Heart left ventricle (tissue), 16 donors: ENCODE measurements at places on chromosomes 16 and 17.

DNA sequence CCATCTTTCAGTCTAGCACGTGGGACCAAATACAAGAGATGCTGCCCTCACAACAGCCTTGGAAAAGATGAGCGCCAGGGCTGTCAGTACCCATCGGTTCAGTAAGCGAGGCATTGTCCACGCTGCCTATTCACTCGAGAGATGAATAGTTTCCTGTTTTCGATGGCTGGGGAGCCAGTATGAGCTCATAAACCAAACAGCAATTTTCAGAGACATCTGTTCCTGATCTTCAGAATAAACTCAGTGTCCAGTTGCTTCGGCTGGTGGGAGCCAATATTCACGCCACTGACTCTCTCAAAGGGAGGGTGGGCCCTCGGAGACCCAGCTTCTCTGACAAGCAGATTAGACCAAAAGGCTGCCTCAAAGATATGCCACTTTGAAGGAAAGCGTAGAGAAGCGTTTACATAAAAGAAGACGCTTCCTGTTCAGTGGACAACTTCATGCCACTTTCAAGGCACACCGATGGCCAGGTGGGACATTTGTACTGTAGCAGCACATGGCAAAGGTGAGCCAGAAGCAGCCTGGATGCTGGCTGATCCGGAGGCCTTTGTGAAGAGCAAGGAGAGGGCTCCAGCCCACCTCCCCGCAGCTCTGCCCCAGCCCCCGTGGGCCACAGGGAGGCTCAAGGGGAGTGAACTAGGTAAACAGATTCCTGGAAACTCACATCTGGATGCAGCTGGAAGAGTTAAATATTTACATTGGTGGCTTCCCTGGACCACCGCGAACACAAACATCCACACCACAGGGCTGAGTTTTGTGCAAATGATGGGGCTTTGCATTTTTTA lies 6.0 kb downstream of the TIMM22 start:
- peak overlapping the region; percentile 86 for H3K27ac ChIP-seq
- H3K4me3 ChIP-seq: no peak overlapping the region
- peaks cover 77% of the 10 kb centered on the region for H3K4me1 ChIP-seq

DNA sequence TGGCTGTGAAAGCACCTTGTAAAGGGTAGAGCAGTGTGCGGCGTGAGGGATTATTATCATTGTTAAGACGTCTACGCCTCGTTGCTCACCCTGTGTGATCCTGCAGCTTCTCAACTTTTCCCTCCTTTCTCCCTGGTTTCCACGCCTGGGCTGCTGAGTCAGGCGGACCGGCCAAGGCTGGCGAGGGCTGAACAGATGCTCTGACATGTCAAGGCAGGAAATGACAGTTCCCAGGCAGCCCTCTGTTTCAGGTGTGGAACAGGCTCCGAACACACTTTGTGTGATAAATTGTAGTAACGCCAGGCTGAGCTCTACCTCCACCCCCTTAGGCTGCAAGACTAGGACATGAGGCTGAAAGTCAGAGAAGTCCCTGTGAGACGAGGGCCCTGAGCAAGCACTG lies 46.0 kb upstream of the TBX2 start:
- H3K27me3 ChIP-seq: no peaks in the 10 kb centered on the region
- H3K27ac ChIP-seq: no peak overlapping the region

GRCh38 chr17:81519284-81520020 lies 6.9 kb upstream of the ACTG1 start:
- H3K27me3 ChIP-seq: peaks cover 5% of the 10 kb centered on the region
- DNase-seq: peak; percentile 75
- H3K4me1 ChIP-seq: peaks cover 43% of the 10 kb centered on the region
- peak overlapping the region; percentile 55 for H3K27ac ChIP-seq
- H3K36me3 ChIP-seq: no peaks in the 10 kb centered on the region

- H3K4me1 ChIP-seq: peaks cover 84% of the 10 kb centered on the region
- H3K4me3 ChIP-seq: no peak overlapping the region
- H3K36me3 ChIP-seq: no peaks in the 10 kb centered on the region
- DNase-seq: no peak
- H3K27me3 ChIP-seq: no peaks in the 10 kb centered on the region
- peak overlapping the region; percentile 95 for H3K27ac ChIP-seq
Measured at GRCh38 chr17:77376795-77377709, 236.3 kb downstream of the SEC14L1 start.

- no peak overlapping the region for H3K27ac ChIP-seq
- no peaks in the 10 kb centered on the region for H3K27me3 ChIP-seq
- H3K36me3 ChIP-seq: no peaks in the 10 kb centered on the region
- DNase-seq: no peak
- H3K4me1 ChIP-seq: peaks cover 49% of the 10 kb centered on the region
- H3K4me3 ChIP-seq: no peak overlapping the region
Measured at GRCh38 chr16:75058806-75059205, 57.8 kb downstream of the LDHD start.

GRCh38 chr17:55086635-55087058 lies 118.1 kb downstream of the STXBP4 start:
- H3K27me3 ChIP-seq: no peaks in the 10 kb centered on the region
- no peak overlapping the region for H3K27ac ChIP-seq
- peaks cover 9% of the 10 kb centered on the region for H3K36me3 ChIP-seq
- H3K4me3 ChIP-seq: no peak overlapping the region
- DNase-seq: no peak

DNA sequence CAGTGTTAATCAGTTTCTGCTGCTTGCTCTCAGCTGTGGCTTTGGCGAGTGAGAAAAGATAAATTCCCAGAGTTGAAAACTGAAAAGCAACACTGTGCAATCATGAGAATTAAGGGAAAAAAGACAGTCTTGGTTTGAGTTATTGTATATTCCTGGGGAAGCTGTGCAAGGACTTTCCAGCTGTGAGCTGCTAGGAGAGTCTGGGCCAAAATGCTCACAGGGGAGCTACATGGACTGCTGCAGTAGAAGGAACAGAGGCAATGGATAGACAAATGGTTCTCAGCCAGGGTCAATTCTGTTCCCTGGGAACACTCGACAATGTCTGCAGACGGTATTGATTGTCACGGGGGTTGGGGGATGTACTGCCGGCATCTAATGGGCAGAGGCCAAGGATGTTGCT lies 102.0 kb upstream of the ADAMTS18 start:
- DNase-seq: no peak
- H3K27me3 ChIP-seq: no peaks in the 10 kb centered on the region
- no peaks in the 10 kb centered on the region for H3K36me3 ChIP-seq
- no peaks in the 10 kb centered on the region for H3K4me1 ChIP-seq
- H3K4me3 ChIP-seq: no peak overlapping the region

DNA sequence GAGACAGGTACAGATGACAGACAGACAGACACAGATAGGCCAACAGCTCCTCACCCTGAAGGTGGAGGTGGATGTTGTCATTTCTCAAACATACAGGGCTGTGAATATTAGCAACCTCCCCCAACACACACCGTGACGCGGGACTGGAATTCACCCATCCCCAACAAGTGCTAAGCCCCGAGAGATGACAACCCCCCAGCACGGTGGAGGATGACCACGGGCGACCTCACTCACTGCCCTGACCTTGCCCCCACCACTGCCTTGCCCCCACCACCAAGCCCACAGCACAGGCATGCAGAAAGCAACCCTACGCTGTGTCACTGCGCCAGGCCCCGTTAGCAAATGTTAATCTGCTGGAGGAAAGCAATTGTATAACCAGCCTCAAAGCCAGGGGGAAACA lies 4.9 kb upstream of the KRT17 start:
- DNase-seq: no peak
- no peaks in the 10 kb centered on the region for H3K4me1 ChIP-seq
- H3K27ac ChIP-seq: no peak overlapping the region
- no peaks in the 10 kb centered on the region for H3K36me3 ChIP-seq

- H3K36me3 ChIP-seq: peaks cover 43% of the 10 kb centered on the region
- peaks cover 4% of the 10 kb centered on the region for H3K4me1 ChIP-seq
- H3K27me3 ChIP-seq: no peaks in the 10 kb centered on the region
- no peak overlapping the region for H3K27ac ChIP-seq
- no peak for DNase-seq
Measured at GRCh38 chr17:81865733-81866439, 5.3 kb downstream of the ARHGDIA start.

DNA sequence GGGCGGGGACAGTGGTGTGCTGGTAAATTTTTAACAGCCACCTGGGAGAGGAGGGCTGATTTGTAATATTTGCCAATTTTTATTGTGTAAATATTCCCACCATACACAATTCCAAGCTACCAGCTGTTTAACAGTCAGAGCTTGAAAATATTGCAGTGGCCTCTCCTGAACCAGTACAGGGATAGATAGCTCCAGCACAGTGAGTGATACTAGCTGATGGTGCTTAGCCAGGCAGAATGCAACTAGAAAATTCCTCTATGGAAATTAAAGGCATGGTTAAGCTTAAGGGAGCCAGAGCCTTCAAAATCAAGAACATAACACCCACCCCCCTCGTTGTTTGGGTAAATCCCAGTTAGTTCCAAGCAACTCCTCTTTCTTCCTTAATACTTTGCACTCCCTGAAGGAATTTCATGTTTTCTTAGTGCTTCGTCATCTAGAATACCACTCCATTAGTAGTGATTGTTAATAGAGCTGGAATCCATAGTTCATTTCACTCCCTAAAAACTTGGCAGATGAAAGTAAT lies 96.6 kb downstream of the CYB561 start:
- no peaks in the 10 kb centered on the region for H3K27me3 ChIP-seq
- H3K36me3 ChIP-seq: no peaks in the 10 kb centered on the region
- H3K4me3 ChIP-seq: no peak overlapping the region

GRCh38 chr17:14307560-14308024 lies 6.7 kb downstream of the HS3ST3B1 start:
- DNase-seq: no peak
- H3K27me3 ChIP-seq: peaks cover 21% of the 10 kb centered on the region
- H3K27ac ChIP-seq: no peak overlapping the region

DNA sequence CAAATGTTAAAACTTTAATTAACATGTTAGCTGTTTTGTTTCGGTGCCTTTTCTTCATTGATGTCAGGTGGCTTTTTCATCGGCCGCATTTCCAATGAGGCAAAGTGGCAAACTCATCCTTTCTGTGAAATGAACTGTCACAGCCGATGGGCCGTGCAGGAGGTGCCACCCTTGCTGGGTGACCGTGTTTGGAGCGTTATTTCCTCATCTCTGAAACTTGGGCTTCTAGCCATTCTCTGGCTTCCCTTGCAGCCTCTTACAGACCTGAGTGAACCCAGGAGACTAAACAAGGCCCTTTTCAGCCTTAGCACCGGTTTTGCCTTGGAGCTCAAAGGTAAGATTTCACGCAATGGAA lies 42.2 kb upstream of the PRSS54 start:
- H3K4me3 ChIP-seq: peak overlapping the region; percentile 42
- no peaks in the 10 kb centered on the region for H3K36me3 ChIP-seq
- no peaks in the 10 kb centered on the region for H3K27me3 ChIP-seq
- no peak for DNase-seq

DNA sequence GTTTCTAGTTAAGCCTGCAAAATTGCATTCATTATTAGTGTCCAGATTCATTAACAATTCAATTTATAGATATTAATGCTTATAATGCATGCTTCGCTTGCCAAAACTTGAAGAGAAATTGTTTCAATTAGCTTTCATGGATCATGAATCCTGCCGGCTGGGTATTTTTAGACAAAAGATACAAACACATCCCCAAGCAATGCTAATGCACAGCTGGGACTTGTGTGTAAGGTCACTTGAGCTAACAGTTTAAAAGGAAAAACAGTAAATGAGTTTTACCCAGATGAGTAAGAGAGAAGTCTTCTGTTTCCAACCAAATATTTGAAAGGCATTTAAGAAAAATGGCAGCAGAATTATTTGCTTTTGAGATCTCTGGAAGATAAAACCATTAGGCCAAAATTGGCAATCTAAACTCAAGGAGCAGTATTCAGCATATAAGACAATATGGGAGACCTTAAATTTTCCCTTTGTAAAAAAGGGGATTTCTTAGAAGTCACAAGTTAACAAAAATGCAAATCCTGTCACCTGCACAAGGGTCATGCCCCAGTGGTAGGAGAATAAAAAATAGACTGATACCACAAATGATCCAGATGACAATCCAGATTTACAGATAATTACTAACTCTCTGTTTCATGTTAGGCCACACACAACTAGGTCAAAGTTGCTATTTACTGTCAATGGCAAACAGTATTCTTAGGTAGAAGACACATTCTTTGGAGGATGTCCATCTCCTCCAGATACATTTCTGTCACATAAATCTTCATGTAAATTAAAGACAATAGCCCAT lies 418.4 kb upstream of the PMFBP1 start:
- no peaks in the 10 kb centered on the region for H3K27me3 ChIP-seq
- H3K36me3 ChIP-seq: no peaks in the 10 kb centered on the region
- H3K4me3 ChIP-seq: no peak overlapping the region
- H3K27ac ChIP-seq: no peak overlapping the region

GRCh38 chr16:75555707-75556430 lies at the start of gene TMEM231:
Gene TMEM231 (minus strand): TSS chr16:75556252. CDS start chr16:75556209, 43 bp downstream.
- H3K27me3 ChIP-seq: no peaks in the 10 kb centered on the region
- no peaks in the 10 kb centered on the region for H3K36me3 ChIP-seq
- peak; percentile 99 for DNase-seq
- peak within 1 kb of the TSS; percentile 70 for H3K27ac ChIP-seq
- H3K4me3 ChIP-seq: peak within 1 kb of the TSS; percentile 66

DNA sequence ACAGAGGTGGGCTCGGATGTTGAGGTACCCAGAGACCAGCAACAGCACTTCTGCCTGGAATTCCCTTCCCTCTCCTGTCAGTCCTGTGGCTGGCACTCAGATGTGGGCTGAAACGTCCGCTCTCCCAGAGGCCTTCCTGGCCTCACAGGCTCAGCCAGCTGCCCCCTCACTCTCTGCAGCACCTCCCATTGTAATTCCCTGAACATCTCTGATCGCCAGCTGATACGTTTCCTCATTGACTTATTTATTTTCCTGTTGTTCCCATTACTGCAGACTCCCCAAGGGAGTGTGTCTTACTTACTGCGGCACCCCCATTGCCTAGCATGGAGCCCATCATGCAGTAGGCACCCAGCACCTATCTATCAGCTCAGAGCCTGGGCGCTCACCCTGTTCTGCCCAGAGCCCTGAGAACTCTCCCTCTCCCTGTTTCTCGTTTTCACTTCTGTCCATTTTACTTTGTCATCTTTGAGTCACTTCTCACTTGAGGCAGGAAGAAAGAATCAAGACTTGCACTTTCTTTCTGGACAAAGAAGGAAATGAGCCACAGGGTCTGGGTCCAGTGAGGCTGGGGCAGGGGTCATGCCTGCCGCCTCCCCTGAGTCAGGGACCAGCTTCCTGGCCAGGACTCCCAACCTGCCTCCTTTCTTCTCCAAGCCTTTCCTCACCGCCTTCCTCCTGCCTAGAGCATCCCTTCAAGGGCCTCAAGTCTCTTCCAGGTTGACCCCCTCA lies 10.2 kb downstream of the CDH5 start:
- H3K4me1 ChIP-seq: peaks cover 16% of the 10 kb centered on the region
- no peaks in the 10 kb centered on the region for H3K27me3 ChIP-seq
- H3K4me3 ChIP-seq: no peak overlapping the region
- no peaks in the 10 kb centered on the region for H3K36me3 ChIP-seq
- no peak for DNase-seq
